ENCODE measurements at places on chromosomes 5 and 9.
A peak's percentile ranks its signal among the peaks of the same experiment; 100 is the strongest.

GRCh38 chr9:121325387-121325786 is 44.7 kb downstream of the STOM start:
- DNase-seq: no peak

- no peak for DNase-seq
Observed at GRCh38 chr9:123616707-123617106, 260.7 kb downstream of the CRB2 start.

DNA sequence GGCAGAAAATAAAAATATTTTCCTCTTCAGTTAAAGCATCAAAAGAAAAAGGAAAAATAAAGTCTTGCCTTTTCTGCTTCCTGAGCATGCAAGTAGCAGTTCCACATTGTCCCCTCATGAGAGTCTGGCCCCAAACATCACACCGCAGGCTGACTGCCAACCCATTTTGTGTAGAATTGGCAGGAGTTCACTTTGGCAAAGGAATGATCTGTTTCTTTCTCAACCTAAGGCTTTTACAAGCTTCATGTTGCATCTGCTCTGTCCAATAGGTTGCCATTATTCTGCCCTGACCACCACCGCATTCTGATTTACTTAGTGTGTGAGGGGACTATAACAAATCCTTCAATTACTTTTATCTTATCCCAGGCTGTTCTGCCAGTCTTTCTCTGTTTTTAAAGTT is 249.5 kb downstream of the ISL1 start:
- DNase-seq: no peak

- no peak for DNase-seq
Observed at GRCh38 chr5:7330256-7330655, 65.7 kb upstream of the ADCY2 start.

GRCh38 chr9:2623288-2624050 is 1.9 kb downstream of the VLDLR start:
- peak; percentile 27 for DNase-seq
